Smooth muscle cell of trachea (primary cell): ENCODE measurements at places on chromosomes 5 and 9. TPM values are rescaled to one million over a fixed set of nuclear protein-coding genes. Genes with fewer than 3 reads are reported as not detected.

EIF4E1B gene
- not detected in 2 replicates for total RNA-seq

C5orf52 gene
- not detected in 2 replicates for total RNA-seq

PRDM12 gene
- total RNA-seq = not detected in 2 replicates

PLAC8L1 gene
- not detected in 2 replicates for total RNA-seq

DOCK2 gene
- total RNA-seq = 3.1 and 12.2 TPM in 2 replicates

SHISAL2B gene
- not detected in 2 replicates for total RNA-seq

MSX2 gene
- total RNA-seq = 1.9 and 15.9 TPM in 2 replicates

LHX3 gene
- under 0.01 TPM in 1 of 2 replicates, not detected in the other for total RNA-seq

GABRA1 gene
- not detected in 2 replicates for total RNA-seq

CKMT2 gene
- 3.5 and 11.2 TPM in 2 replicates for total RNA-seq

GPR151 gene
- not detected in 2 replicates for total RNA-seq

MYOZ3 gene
- 0.44 and 1.5 TPM in 2 replicates for total RNA-seq

ZNF454 gene
- 1.6 and 2.5 TPM in 2 replicates for total RNA-seq

PRLR gene
- under 0.01 and 0.17 TPM in 2 replicates for total RNA-seq

PDE8B gene
- under 0.01 TPM in 1 of 2 replicates, not detected in the other for total RNA-seq

SOX30 gene
- total RNA-seq = under 0.01 TPM in 1 of 2 replicates, not detected in the other

ZCCHC9 gene
- 41.2 and 48.1 TPM in 2 replicates for total RNA-seq

ESM1 gene
- total RNA-seq = 3.3 and 8.0 TPM in 2 replicates

PCDHB6 gene
- 0.33 TPM in 1 of 2 replicates, not detected in the other for total RNA-seq

CRAT gene
- 63.4 and 90.5 TPM in 2 replicates for total RNA-seq

SLCO4C1 gene
- total RNA-seq = not detected in 2 replicates

GPR21 gene
- 0.17 and 1.0 TPM in 2 replicates for total RNA-seq

TRIP13 gene
- 5.6 and 32.1 TPM in 2 replicates for total RNA-seq

NMUR2 gene
- total RNA-seq = not detected in 2 replicates

SLC6A3 gene
- under 0.01 TPM in 1 of 2 replicates, not detected in the other for total RNA-seq

ARL14EPL gene
- total RNA-seq = not detected in 2 replicates

KIF4B gene
- 0.15 and 0.17 TPM in 2 replicates for total RNA-seq

ABCA2 gene
- 22.1 and 30.8 TPM in 2 replicates for total RNA-seq

FOXD4L5 gene
- total RNA-seq = 0.15 and 0.17 TPM in 2 replicates

SPZ1 gene
- total RNA-seq = not detected in 2 replicates

PCDHGC3 gene
- total RNA-seq = 94.1 and 137 TPM in 2 replicates

PTGDS gene
- 2.8 and 36.7 TPM in 2 replicates for total RNA-seq

MPDZ gene
- 36.1 and 38.0 TPM in 2 replicates for total RNA-seq

FAM200C gene
- total RNA-seq = 4.5 and 6.0 TPM in 2 replicates

ZNF354C gene
- 7.9 and 10.3 TPM in 2 replicates for total RNA-seq

ASPN gene
- total RNA-seq = 7.1 and 15.2 TPM in 2 replicates

RABEPK gene
- 34.8 and 37.7 TPM in 2 replicates for total RNA-seq

CYLC2 gene
- total RNA-seq = not detected in 2 replicates

TAF1L gene
- total RNA-seq = under 0.01 TPM in 2 replicates

CDC25C gene
- 0.66 and 13.7 TPM in 2 replicates for total RNA-seq
